ENCODE measurements at places on chromosomes 1 and 21.

DNA sequence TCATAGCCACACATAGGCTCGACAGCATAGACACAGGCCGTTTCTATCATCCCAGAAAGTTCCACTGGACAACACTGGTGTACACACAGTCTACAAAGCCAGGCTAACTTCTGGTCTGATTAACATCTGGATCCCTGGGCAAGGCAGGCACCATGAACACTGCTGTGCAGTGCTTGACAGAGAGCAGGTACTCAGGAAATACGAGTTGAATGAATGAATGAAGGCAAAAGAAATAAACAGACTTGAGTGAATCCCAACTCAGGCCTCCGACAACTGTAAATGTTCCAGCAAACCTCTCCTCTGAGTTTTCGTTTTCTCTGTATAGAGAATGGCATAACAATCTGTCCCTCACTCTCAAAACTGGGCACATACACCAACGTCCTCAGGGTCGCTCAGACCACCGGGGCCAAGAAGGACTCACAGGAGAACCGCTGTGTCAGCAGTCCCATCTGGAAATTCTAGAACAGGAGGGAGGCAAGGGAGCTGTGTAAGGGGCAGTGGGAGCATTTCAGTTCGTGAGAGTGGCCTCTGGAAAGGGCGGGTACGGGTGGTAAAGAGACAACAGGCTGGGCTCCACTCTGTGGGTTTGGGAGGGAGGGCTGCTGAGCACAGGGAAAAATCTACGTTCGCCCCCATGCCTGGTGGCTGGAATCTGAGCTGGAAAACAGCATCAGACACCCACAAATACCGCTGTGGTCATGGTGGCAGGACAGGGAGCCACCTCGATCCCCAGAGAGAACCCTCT lies 15.1 kb upstream of the ECE1 start:
- DNase-seq = no peak

DNA sequence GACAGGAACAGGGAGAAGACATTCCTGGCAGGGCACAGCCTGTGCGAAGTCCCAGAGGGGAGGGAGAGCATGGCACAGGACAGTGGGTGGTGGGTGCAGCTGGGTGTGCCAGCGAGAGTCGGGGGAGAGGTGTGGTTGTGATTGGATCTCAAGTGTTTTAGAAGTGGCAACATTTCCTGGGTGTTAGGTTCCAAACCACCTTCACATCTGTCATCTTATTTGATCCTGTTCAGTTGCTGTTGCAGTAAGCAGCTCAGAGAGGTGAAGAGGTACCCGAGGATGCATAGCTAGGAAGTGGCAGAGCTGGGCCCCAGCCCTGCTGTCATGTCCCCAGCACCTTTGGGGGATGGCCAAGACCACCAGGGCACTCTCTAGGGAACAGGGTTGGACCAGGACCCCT lies 22.0 kb upstream of the DISP3 start:
- DNase-seq = no peak

- no peak for DNase-seq
Measured at GRCh38 chr1:207335695-207336363, 14.4 kb downstream of the CD55 start.

DNA sequence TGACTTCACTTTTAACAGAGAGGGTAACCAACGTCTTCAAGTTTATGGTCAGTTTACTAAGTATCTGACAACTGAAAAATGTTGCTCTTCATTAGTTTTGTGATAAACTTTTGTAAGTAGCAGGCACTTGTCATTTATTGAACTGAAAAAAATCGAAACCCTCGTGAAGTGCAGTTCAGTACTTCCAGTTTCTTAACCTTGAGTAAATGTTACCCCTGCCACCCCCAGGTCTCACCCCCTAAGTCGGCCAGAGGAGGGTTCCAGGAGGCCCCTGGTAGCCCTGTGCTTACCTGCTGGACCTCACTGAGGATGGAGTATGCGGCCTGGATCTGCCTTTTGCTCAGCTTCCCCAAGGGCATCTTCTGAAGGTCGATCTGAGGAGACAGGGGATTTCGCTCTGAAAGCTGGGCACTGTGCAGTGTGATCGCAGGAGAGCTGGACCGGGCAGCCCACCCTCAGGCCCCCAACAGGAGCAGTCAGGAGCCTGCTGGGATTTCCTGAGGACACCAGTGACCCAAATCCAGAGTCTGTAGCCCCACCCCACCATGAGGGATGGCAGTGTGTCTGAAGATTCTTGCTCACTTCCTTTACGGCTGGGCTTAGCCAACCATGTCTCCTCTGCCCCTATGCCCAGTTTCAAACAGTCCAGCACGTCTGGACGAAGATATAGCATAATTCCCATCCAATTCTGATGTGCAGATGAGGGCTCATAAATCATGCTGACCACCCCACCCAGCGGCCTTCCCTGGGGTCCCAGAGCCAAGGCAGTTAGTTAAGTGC lies 37.6 kb downstream of the PARP1 start:
- no peak for DNase-seq

GRCh38 chr1:101283443-101283842 lies 46.6 kb downstream of the S1PR1 start:
- DNase-seq = no peak

DNA sequence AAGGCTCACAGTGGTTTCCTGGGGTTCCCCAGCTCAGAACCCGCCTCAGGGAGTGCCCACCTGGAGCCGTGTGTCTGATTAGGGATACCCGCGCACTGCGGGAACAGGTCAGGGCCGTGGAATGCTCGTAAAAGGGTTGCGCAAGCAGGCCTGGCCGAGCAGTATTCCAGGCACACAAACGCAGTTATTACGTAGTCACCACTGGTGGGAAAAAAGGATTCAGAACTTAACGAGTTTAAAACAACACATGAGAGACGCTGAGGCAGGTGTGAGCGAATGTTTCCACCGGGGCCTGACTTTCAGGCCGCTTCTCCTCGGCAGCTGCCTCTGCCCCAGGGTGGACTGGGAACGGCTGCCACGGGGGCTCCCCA lies 18.2 kb downstream of the PLCH2 start:
- peak; percentile 85 for DNase-seq

DNA sequence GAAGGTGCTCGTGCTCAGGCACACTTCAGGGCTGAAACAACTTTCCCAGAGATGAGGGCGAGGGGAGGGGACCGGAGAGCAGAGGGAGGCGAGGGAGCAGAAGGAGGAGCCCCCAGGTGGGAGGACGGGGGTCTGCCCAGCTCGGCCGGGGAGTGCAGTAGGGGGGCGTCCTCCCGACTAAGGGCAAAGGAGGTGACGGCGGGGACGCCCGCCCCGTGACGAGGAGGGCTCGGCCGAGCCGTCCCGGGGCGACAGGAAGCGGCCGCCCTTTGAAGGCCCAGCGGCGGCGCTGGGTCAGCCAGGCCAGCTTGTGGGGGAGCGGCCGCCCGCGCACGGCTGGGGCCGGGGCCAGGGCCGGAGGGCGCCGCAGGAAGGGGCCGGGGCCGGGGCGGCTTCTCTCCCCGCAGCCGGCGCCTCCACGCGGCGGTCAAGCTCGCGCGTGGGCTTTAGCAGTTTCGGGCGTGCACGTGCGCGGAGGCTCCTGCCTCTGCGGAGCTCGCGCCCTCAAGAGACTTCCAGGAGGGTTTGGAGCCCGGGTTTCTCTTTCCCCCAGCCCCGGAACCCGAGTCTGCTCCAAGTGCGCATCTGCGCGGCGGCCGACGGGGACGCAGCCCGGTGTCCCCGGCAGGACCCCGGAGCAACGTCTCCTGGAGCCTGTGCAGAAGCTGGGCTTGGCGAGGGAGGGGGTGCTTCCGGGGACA lies 100.8 kb upstream of the SLC45A1 start:
- no peak for DNase-seq

DNA sequence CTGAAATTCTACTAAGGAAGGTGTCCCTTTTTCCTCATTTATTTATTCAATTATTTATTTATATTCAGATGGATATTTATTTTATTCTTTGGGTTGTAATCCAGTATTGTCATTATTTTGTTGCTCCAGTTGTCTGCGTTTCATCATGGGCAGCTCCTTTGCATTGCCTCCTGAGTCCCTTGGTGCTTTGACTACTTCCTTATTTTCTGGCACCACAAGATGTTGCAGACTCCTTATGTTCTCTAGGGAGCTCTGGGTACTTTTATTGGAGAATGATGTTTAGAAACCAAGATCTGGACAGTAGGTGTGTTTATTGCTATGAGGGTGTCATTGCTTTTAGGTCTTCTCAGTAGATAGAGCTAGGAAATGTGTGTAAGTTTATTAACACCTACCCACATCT lies 59.9 kb upstream of the ERRFI1 start:
- no peak for DNase-seq

GRCh38 chr1:98289311-98289710 lies 368.5 kb upstream of the DPYD start:
- DNase-seq = no peak

GRCh38 chr1:156100205-156100995 lies 14.1 kb upstream of the LMNA start:
- no peak for DNase-seq

DNA sequence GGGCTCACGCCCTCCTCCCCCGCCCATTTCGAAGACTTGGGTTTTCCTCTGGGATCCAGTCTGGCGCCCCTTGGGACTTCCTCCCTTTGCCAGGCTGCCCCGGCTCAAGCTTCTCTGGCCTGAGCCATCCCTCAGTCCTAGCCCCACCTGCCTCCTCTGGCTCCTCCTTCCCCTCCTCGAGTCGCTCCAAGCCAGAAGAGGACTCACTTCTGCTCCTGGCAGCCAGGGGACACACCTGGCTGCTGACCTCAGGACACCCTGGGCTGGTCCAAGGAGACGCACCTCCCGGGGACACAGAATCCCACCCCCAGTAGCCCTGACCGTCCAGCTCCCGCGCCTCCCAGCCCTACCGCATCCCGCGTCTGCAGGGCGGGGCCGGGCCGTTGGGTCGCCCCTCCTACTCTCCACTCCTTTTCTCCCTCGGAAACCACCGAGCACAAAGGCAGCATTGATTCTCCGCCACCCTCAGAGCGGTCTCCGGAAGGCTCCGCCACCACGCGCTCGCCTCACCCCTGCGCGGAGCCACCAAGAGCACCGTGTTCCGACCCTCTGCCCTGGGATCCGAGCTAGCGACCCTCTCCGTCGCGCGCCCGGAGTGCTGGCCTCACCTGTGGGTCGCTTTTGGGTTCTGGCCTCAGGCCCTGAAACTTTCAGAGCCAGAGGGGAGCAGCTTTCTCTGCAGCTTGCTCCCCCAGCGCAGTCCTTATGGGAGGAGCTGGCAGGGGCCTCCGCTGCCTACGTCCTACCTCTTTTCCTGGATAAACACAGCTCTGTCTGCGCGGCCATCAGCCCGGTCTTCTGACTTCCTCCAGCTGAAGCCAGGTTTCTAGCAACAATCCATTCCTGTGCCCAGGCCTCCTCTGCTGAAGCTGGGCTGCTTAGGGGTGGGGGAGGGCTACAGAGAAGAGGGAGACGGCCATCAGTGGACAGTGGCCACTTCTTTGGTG lies at the start of gene C2CD4D:
Gene C2CD4D (minus strand): TSS at position 364 of the 947 bp plus-strand sequence. CDS start 831 bp downstream, outside the sequence.
- no peak for DNase-seq

GRCh38 chr1:150545486-150546032 lies 3.6 kb upstream of the ADAMTSL4 start:
- DNase-seq = no peak

DNA sequence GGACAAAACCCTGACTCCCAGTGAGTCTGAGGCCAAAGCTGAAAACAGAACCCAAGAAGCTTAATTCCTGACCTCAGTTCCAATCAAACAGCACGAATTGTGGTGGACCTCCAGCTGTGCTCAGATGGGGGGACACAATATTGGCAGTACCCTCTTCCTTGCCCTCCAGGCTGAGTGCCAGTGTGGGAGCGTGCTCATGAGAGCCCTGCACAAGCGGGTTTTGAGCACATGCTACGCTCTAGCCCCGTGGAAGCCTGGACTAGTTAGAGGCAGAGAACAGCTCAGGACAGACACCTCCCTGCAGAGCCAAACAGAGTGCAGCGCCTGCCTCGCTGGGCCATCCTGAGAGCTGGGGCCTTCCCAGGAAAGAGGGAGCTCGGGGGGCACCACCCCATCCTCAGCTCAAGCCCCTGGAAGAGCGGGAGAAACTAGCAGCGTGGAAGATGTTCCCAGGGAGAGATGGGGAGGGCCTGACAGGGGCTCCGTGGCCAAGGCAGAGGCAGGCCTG lies 2.8 kb upstream of the SLC25A34 start:
- no peak for DNase-seq

GRCh38 chr1:167790117-167790516 lies 68.3 kb downstream of the MPZL1 start:
- DNase-seq = no peak

GRCh38 chr1:225918280-225918679 lies 5.8 kb downstream of the PYCR2 start:
- DNase-seq = no peak

DNA sequence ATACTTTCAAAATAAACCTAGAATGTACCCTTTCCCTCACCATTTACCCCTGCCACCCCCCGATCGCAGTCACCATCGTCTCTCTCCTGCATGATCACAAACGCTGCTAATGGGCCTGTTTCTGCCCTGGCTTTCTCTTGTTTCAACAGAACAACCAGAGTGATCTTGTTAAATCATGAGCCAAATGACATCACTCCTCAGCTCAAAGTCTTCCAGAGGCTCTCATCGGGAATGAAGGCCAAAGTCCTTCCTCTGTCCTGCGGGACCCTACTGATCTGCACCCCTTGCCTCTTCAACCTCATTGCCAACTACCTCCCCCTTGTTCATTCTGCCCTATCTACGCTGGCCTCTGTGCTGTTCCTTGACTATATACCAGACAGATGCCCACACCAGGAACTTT lies 39.4 kb upstream of the PTGFRN start:
- DNase-seq = no peak

DNA sequence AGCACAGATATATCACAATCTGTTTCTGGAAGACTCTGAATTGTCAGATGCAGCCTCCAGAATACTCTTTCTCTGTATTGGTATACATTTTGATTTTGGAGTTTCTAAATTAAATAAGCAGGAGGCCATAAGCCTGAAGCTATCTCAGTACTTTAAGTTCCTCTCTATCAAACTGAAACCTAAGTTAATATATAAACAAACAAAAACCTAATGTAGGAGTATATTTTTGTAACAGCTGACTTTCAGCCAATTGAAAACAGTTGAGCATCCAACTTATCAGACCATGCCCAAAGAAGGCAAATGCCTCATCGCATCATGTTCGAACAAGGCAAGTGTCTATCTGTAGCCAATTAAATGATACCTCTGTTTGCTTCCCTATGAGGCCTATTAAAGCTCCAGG lies 1054.4 kb downstream of the AMY1C start:
- DNase-seq = no peak

DNA sequence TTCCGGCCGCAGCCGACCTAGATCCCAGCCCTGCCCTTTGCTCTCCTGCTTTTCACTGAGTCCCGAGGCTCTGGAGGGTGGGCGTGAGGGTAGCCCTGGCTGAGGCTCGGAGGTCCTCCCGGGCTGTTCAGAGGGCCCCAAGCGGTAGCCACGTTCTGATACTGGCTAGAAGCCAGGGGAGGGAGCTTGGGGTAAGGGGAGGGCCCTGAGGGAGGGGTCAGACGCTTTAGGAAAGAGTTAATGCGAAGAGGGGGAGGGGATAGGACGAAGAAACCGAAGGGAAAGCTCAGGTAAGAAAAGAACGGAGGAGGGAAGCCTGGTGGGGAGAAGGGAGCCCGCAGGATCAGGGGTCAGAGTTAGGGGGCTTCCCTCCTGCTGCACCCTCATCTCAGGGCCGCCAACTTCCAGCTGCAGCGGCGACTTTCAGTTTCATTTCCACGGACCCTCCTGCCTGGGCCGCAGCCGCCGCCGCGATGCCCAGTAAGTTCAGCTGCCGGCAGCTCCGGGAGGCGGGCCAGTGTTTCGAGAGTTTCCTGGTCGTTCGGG lies at the start of gene MOV10:
Gene MOV10 (plus strand): TSS at position 220 of the 546 bp plus-strand sequence. CDS start 254 bp downstream, at position 474.
- DNase-seq = no peak

Measured in AG09309 (cell line).